ENCODE measurements at places on chromosomes 12 and 14.
A peak's percentile ranks its signal among the peaks of the same experiment; 100 is the strongest.

GRCh38 chr12:39581592-39581991 lies 38.0 kb downstream of the ABCD2 start:
- DNase-seq, result no peak

GRCh38 chr14:95526483-95527386 lies 8.1 kb upstream of the GLRX5 start:
- no peak for DNase-seq

- DNase-seq, result peak; percentile 82
Measured at GRCh38 chr12:50088577-50089335, 3.6 kb downstream of the SMARCD1 start.

GRCh38 chr12:93813972-93814821 lies 137.0 kb downstream of the CRADD start:
- peak; percentile 30 for DNase-seq

GRCh38 chr14:79836577-79836976 lies 374.7 kb downstream of the DIO2 start:
- no peak for DNase-seq

All from HuH-7 (cell line).